Upper lobe of left lung (tissue), 6 donors: ENCODE measurements at places on chromosomes 13 and 19. TPM values are rescaled to one million over a fixed set of nuclear protein-coding genes. Genes with fewer than 3 reads are reported as not detected.
A peak's percentile ranks its signal among the peaks of the same experiment; 100 is the strongest.

CYP2A7 gene
- total RNA-seq = 0.71 TPM

ERF gene
- 13.6 TPM for total RNA-seq

CCDC169 gene
- not detected for total RNA-seq

POP4 gene
- total RNA-seq = 54.2 TPM

MBD3L3 gene
- total RNA-seq = not detected

IL4I1 gene
- 2.0 TPM for total RNA-seq

IFNL3 gene
- not detected for total RNA-seq

TYROBP gene
- total RNA-seq = 203 TPM

DNA sequence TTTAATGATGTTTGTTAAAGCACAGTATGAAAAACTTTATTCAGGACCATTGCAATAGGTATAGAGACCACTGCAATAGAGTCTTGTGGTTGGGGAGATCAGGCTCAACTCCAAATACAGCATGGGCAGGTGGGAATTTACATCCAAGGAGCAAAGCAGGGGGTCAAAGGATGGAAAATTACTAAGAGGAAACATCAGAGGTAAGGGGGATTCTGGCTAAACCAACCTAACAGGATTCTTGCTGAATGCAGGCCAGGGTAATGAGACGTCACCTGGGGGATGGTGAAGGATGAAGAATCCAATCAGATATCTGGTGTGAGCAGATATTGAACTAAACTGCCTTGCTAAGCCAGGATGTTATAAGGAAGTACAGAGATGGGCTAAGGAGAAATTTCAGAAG is 126.6 kb upstream of the MIR17HG start:
- no peak overlapping the region for H3K27ac ChIP-seq
- no peak for DNase-seq
- H3K4me1 ChIP-seq = no peaks in the 10 kb centered on the region
- no peak overlapping the region for H3K4me3 ChIP-seq

DNA sequence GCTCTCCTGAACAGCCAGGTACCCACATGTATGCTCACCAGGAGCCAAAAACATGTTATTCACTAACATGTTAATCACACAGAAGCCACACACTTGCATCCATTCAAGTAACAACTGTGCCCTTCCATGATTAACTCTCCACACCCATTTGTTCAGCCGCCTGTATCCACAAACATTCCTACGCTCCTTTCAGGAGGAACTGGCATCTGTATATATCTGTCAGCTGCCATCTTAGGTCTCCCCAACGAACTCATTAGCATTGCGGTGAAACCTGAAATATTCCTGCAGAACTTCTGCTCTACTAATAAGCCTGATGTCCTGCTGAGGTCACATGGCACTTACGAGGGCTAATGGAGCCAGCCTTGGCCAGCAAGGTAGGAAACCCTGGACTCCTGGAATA is 33.0 kb downstream of the OLFM2 start:
- H3K36me3 ChIP-seq = no peaks in the 10 kb centered on the region
- no peaks in the 10 kb centered on the region for H3K27me3 ChIP-seq
- no peak for DNase-seq
- no peak overlapping the region for H3K27ac ChIP-seq
- H3K4me3 ChIP-seq = no peak overlapping the region

- DNase-seq = peak; percentile 87
- no peak overlapping the region for H3K27ac ChIP-seq
- H3K4me3 ChIP-seq = no peak overlapping the region
- H3K36me3 ChIP-seq = no peaks in the 10 kb centered on the region
Measured at GRCh38 chr19:56942756-56943155, 102.2 kb upstream of the PEG3 start.

GRCh38 chr19:40744554-40745401 is 5.5 kb downstream of the ACTMAP start:
- peak overlapping the region; percentile 71 for H3K27ac ChIP-seq
- DNase-seq = peak; percentile 82
- H3K4me1 ChIP-seq = peaks cover 21% of the 10 kb centered on the region
- H3K27me3 ChIP-seq = no peaks in the 10 kb centered on the region

DNA sequence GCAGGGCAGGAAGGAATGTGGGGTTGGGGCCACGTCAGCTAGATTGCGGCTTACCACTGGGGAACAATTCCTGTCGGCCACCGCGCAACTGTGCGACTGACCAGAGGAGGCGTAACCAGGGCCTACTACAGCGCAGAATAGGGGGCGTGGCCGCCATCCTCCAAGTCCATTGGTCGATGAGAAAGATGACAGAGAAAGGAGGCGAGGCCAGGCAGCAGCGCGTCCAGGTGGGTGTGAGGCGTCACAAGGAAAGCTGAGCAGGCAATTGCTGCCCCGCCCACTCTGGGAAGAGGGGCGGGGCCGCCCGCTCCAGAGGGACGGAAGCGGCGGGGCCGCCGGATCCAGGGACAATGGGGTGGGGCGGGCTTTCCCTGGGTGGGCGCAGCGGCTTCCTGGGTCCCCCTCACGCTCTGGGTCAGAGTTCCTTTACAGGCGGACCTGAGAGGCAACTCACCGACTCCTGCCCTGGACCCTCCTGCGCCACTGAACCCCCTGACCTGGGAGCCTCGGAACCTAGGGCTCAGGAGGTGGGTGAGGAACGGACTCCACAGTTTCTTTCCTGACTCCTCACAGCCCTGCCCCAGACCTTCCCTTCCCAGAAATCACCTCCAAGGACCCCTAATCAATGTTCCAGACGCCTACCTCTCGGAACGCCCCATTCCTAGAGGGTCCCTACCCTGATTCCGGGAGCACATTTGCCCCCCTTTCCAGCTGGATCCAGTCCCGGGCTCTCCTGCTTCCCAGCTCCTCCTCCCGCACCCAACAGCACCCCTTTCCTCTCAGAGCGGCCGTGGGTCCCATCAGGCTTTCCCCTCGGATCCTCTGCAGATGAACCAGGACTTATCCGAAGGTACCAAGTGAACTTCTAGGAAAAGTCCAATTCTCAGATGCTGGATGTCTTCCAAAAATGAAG is 101.5 kb upstream of the ZNF492 start:
- peak overlapping the region; percentile 41 for H3K4me3 ChIP-seq
- H3K4me1 ChIP-seq = no peaks in the 10 kb centered on the region
- no peaks in the 10 kb centered on the region for H3K27me3 ChIP-seq
- DNase-seq = peak; percentile 85
- no peak overlapping the region for H3K27ac ChIP-seq
- H3K36me3 ChIP-seq = no peaks in the 10 kb centered on the region

DNA sequence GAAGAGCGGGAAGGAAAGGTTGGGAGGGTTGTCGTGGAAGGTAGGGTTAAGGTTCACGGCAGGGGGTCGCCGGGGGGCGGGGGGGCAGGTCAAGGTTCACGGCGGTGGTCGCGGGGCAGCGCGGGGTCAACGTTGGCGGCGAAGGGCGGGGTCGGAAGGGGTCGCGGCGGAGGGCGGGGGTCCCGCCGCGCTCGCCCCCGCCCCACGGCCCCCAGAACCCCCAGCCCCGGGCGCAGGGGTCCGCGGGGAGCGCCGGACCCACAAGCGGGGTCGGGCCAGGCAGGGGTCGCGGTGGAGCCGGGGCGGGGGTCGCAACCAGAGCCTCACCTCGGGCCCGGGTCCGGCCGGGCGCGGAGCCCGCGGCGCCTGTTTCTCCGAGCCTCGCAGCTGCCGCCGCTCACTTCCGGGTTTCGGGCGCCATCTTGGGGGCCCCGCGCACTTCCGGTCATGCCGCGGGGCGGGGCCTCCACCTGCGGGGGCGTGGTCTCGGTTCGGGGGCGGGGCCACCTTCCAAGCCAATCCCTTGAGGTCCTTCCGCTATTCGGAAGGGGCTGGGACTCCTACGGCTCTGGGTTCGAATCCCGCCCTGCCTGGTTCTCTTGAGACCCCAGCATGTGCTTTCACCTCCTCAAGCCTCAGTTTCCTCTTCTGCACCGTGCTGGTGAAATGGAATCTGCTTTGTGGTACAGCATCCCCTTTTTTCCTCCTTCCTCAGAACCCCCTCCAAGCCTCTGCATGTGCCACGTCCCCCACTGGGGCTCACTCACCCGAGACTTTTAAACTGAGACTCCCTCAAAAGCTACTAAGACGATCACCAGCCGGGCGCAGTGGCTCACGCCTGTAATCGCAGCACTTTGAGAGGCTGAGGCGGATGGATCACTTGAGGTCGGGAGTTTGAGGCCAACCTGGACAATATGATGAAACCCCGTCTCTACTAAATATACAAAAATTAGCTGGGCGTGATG is at the start of gene SBNO2:
Gene SBNO2 (minus strand): TSS at position 424 of the 965 bp plus-strand sequence. CDS start 19,992 bp downstream, outside the sequence.
- peak within 1 kb of the TSS; percentile 98 for H3K27ac ChIP-seq
- H3K4me3 ChIP-seq = peak within 1 kb of the TSS; percentile 94
- no peaks in the 10 kb centered on the region for H3K36me3 ChIP-seq
- H3K27me3 ChIP-seq = no peaks in the 10 kb centered on the region
- peak; percentile 99 for DNase-seq

DNA sequence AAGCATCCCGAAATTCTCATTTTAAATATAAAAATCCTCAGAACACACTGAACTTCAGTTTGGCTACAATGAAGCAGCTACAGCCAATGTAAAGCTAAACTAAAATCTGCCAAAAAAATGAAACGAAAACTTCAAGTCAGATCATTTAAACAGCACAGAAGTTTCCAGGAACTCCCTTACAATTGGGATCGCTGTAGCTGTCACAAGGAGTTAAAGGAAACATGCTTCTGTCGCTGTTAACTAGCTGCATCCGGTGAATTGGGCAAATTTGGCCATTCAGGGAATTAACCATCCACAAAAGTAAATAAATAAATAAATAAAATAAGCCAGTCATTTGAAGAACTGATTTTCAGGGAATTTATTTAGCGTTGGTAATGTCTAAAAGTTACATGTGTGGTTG is 77.0 kb upstream of the PEG3 start:
- no peaks in the 10 kb centered on the region for H3K4me1 ChIP-seq
- no peak for DNase-seq
- no peak overlapping the region for H3K4me3 ChIP-seq
- no peaks in the 10 kb centered on the region for H3K27me3 ChIP-seq
- H3K36me3 ChIP-seq = no peaks in the 10 kb centered on the region

GRCh38 chr19:19181488-19181998 is 10.4 kb downstream of the BORCS8 start:
- H3K4me1 ChIP-seq = no peaks in the 10 kb centered on the region
- peak overlapping the region; percentile 5 for H3K27ac ChIP-seq
- no peaks in the 10 kb centered on the region for H3K27me3 ChIP-seq
